ENCODE measurements at places on chromosomes 7 and 10. TPM values are rescaled to one million over a fixed set of nuclear protein-coding genes. Genes with fewer than 3 reads are reported as not detected.

Gene KLLN
- total RNA-seq = 0.36 TPM

Gene MKX
- 13.9 TPM for total RNA-seq

Gene GPR15LG
- not detected for total RNA-seq

Gene SLC39A12
- 0.14 TPM for total RNA-seq

Gene SFTPA1
- not detected for total RNA-seq

Gene C10orf67
- not detected for total RNA-seq

Gene FBXL13
- 2.1 TPM for total RNA-seq

Gene CLCN1
- total RNA-seq = not detected

Gene CAMK1D
- 8.6 TPM for total RNA-seq

- no peaks in the 10 kb centered on the region for H3K27me3 ChIP-seq
- no peak for DNase-seq
- no peaks in the 10 kb centered on the region for H3K4me1 ChIP-seq
- no peak overlapping the region for H3K4me3 ChIP-seq
Observed at GRCh38 chr7:39045231-39045630, 67.5 kb downstream of the POU6F2 start.

- no peaks in the 10 kb centered on the region for H3K27me3 ChIP-seq
- H3K4me1 ChIP-seq = no peaks in the 10 kb centered on the region
- peaks cover 6% of the 10 kb centered on the region for H3K36me3 ChIP-seq
Observed at GRCh38 chr10:122263971-122264370, 7.1 kb upstream of the BTBD16 start.

DNA sequence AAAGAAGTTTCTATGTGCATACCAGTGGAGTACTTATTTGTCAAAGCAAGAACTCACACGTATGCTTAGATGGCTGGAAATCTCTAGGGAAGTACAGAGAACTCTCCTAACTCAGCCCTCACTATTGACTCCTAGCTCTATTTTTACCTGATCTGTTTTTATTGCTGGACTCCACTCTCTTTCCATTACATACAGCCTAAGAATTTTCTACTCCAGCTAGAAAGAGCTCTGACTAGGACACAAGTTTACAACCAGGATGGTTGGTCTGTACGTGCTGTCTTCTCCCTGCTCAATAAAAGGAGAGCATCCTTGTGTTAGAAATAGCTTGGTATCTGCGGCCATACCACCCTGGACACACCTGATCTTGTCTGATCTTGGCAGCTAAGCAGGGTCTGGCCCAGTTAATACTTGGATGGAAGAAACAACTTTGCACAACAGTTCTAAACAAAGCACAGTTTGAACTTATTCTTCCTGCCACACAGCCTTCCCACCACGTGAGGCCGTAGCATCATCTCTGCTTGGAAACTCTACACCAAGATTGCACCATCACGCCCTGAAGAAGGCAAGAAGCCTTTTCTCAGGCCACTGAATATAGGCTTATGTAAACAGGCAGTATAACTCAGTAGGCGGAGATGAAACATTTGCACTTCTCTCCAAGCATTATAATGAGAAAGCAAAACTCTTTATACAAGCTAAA, 50.7 kb downstream of the KCNMA1 start:
- peak; percentile 95 for DNase-seq
- H3K36me3 ChIP-seq = no peaks in the 10 kb centered on the region
- no peaks in the 10 kb centered on the region for H3K27me3 ChIP-seq

GRCh38 chr10:28652703-28653102, 24.6 kb upstream of the BAMBI start:
- no peaks in the 10 kb centered on the region for H3K36me3 ChIP-seq
- H3K4me3 ChIP-seq = no peak overlapping the region
- H3K4me1 ChIP-seq = no peaks in the 10 kb centered on the region
- H3K27me3 ChIP-seq = no peaks in the 10 kb centered on the region
- H3K27ac ChIP-seq = no peak overlapping the region

GRCh38 chr7:99037327-99037940, 106.5 kb downstream of the SMURF1 start:
- no peaks in the 10 kb centered on the region for H3K4me1 ChIP-seq
- peaks cover 61% of the 10 kb centered on the region for H3K36me3 ChIP-seq
- no peak for DNase-seq
- H3K27ac ChIP-seq = no peak overlapping the region

DNA sequence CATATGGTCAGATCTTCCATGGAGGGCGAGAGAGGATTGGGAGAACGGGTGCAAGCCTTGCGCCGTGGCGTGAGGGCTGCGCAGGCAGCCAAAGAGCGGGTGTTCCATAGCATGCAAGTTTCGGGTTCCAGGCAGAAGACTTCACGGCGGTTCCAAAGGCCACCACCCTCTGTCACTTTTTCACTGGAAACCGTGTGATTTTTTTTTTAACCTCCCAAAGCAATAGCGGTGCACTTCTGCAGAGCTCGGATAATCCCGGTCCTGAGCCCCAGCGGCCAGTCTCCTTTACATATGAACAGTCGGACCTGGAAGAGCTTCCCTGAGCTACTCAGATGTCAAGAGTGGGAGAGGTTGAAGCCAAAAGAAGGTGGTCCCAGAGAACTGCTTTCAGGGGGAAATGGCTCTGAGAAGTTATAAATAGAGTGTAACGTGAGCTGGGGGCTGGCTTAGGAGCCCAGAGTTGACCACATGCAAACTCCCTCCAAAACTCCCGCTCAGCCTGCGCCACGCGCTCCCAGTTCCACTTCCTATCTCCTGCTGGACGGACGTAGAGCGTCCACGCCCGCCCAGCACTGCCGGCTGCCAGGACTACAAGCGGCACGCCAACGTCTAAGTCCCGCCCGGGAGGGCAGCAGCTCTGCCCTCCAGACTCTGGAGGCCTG, at the start of gene MEOX2:
MEOX2 (minus strand) TSS at position 389 of the 662 bp plus-strand sequence; CDS start at position 108, 281 bp downstream.
- peak within 1 kb of the TSS; percentile 52 for H3K4me3 ChIP-seq
- H3K27ac ChIP-seq = peak within 1 kb of the TSS; percentile 86
- H3K36me3 ChIP-seq = no peaks in the 10 kb centered on the region
- H3K27me3 ChIP-seq = peaks cover 17% of the 10 kb centered on the region

DNA sequence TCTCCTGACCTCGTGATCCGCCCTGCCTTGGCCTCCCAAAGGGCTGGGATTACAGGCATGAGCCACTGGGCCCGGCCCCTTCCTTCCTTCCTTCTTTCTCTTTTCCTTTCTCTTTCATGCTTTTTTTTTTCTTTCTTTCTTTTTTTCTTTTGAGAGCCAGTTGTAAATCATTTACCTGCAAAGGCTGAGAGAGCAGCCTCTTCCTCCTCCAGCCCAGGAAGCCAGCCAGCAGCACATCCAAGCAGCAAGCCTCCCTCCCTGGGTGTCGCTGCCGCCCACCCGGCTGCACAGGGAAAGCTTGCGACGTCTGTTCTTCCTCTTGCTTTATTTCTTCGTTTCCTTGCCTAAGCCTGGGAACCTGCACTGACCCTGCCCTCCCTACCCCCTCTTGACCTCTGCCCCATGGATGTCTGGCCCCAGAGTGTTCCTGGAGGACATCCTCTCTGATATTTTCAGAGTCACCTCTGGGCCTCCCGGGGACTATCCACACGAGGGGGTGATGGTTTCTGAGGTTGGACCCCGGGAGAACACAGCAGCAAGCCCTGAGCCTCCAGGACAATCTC, 62.8 kb upstream of the MYL10 start:
- H3K27me3 ChIP-seq = no peaks in the 10 kb centered on the region
- no peak overlapping the region for H3K27ac ChIP-seq

- no peaks in the 10 kb centered on the region for H3K4me1 ChIP-seq
- no peak for DNase-seq
- no peak overlapping the region for H3K4me3 ChIP-seq
- no peak overlapping the region for H3K27ac ChIP-seq
Observed at GRCh38 chr7:91181949-91182348, 82.3 kb upstream of the FZD1 start.

GRCh38 chr7:78967046-78967445, 486.4 kb downstream of the MAGI2 start:
- no peaks in the 10 kb centered on the region for H3K4me1 ChIP-seq
- no peak overlapping the region for H3K27ac ChIP-seq
- no peak for DNase-seq
- H3K36me3 ChIP-seq = no peaks in the 10 kb centered on the region
- no peaks in the 10 kb centered on the region for H3K27me3 ChIP-seq
- no peak overlapping the region for H3K4me3 ChIP-seq

GRCh38 chr7:36659172-36659516, 65.2 kb downstream of the AOAH start:
- H3K27me3 ChIP-seq = no peaks in the 10 kb centered on the region
- no peak overlapping the region for H3K27ac ChIP-seq
- H3K4me1 ChIP-seq = no peaks in the 10 kb centered on the region
- H3K4me3 ChIP-seq = no peak overlapping the region
- H3K36me3 ChIP-seq = no peaks in the 10 kb centered on the region

- peaks cover 57% of the 10 kb centered on the region for H3K4me1 ChIP-seq
- H3K4me3 ChIP-seq = no peak overlapping the region
- H3K27me3 ChIP-seq = no peaks in the 10 kb centered on the region
- no peaks in the 10 kb centered on the region for H3K36me3 ChIP-seq
- no peak for DNase-seq
Observed at GRCh38 chr7:15750727-15751126, 64.2 kb upstream of the MEOX2 start.

GRCh38 chr7:139680676-139681462, 96.9 kb downstream of the HIPK2 start:
- H3K27ac ChIP-seq = peak overlapping the region; percentile 66
- no peaks in the 10 kb centered on the region for H3K36me3 ChIP-seq
- no peak for DNase-seq
- H3K4me1 ChIP-seq = peaks cover 11% of the 10 kb centered on the region

DNA sequence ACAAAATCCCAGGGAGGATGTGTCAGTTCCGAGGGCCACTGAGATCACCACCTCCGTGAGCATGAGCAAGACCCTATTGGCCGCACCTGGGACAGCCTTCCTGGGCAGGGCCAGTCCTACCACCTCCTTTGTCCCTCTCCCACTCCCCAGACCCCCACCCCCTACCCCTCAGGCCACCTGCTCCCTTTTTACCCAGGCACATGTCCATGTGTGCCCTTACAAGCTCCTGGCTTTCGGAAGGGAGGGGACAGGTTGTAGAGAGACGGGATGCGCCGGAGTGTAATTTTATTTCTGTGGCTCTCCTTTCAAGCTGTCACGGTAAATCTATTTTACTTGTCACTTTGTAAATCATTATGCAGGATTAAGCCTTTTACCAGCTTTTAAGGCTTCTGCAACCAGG, 20.9 kb downstream of the ZMIZ1 start:
- no peak overlapping the region for H3K4me3 ChIP-seq
- peak overlapping the region; percentile 75 for H3K27ac ChIP-seq
- no peak for DNase-seq
- peaks cover 81% of the 10 kb centered on the region for H3K4me1 ChIP-seq

DNA sequence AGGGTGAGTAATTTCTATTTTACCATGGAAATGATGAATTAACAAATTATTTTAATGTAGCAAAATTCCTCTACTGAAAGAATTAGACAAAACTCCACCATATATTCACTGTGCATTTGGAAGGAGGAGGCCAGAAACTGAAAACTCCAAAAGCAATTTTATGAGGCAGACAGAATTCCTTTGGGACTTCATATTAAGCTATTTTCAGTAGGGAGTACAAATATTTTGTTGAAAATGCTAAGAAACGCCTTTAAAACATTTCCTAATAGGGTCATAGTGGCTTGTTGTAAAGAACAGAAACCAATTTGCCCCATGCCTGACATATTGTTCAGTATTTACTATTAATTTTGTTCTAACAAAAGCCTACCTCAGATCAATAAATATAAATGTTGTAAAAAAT, 117.8 kb downstream of the TES start:
- H3K4me3 ChIP-seq = no peak overlapping the region
- no peaks in the 10 kb centered on the region for H3K27me3 ChIP-seq
- H3K36me3 ChIP-seq = no peaks in the 10 kb centered on the region
- no peak for DNase-seq

DNA sequence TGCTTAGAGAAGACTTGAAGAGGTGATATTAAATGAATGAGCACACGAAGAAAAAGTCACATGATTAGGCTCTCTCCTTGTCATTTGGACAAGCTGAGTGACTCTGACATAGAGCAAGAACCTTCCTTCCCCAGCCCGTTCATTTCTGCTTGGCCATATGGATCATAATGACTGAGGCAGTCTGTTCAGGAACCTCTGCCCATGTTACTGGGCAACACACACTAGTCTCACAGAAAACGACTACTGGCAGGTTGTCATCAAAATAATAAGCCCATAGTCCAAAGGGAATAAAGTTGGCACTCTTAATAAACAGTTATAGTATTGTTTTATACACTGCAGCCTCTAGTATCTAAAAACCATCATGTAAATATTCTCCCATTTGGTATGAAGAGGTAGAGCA, 635.0 kb downstream of the REEP3 start:
- DNase-seq = no peak
- no peaks in the 10 kb centered on the region for H3K27me3 ChIP-seq
- no peaks in the 10 kb centered on the region for H3K36me3 ChIP-seq
- no peak overlapping the region for H3K27ac ChIP-seq
- H3K4me1 ChIP-seq = no peaks in the 10 kb centered on the region

DNA sequence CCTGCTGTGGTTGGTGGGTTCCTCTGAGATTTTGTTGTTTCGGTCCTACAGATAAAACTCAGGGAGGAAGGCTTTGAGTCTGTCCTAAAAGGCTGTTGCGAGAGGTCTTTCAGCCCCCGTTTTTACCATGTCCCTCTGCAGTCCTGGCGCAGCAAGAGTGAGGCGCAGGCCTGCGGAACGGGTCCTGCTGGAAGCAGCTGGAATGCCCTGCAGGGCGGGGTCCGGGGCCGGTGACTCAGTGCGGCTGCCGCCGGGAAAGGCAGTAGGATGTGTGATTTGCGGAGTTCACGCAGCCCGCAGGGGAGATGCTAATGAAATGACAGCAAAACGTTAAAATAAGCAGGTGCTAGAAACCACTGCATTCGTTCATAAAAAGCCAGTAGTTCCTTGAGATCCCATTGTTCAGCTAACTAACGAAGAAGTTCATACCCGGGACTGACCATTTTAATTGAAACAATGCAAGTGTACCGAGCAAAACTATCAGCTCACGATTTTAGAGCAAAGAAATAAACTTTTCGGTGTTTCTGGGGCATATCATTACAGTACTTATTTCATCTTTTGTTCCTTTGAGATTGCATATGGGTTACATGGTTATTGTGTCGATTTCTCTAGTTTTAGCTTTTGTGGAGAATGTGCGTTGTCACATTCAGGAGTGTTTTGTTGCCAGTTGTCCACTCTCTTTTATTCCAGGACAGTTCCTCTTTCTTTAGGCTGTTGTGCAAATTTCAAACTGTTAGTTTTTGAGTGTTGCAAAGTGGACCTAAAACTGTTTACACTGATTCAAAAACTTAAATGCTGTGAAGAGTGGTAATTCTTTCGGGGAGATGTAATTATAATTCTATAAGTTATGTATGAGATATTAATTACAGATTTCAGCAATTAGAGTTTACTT, 783 bp downstream of the ANLN start:
- no peaks in the 10 kb centered on the region for H3K27me3 ChIP-seq
- H3K27ac ChIP-seq = peak overlapping the region; percentile 83
- DNase-seq = peak; percentile 69
- no peaks in the 10 kb centered on the region for H3K36me3 ChIP-seq
- peak overlapping the region; percentile 30 for H3K4me3 ChIP-seq
- peaks cover 17% of the 10 kb centered on the region for H3K4me1 ChIP-seq

DNA sequence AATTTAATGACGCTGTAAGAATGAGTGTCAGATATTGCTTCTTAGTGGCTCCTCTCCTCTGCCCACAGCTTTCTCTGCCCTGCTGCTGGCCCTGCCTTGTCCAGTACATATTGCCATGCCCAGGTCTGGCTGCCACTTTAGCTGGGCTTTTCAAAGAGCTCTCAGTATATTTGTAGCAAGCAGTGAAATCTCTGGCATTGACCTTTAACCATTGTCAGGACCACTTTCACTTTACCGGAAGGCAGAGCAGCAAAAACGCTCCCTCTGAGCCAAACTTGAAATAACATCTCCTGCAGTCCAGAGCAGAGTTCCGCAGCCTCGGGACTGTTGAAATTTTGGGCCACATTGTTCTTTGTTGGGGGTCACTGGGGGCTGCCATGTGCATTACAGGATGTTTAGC, 13.8 kb downstream of the PDSS1 start:
- peaks cover 3% of the 10 kb centered on the region for H3K36me3 ChIP-seq
- H3K4me3 ChIP-seq = no peak overlapping the region
- no peak for DNase-seq
- H3K4me1 ChIP-seq = no peaks in the 10 kb centered on the region
- H3K27me3 ChIP-seq = no peaks in the 10 kb centered on the region
